ENCODE measurements at places on chromosomes 3 and 15.

- no peak for DNase-seq
Observed at GRCh38 chr15:88805031-88805780, 2.0 kb downstream of the ACAN start.

DNA sequence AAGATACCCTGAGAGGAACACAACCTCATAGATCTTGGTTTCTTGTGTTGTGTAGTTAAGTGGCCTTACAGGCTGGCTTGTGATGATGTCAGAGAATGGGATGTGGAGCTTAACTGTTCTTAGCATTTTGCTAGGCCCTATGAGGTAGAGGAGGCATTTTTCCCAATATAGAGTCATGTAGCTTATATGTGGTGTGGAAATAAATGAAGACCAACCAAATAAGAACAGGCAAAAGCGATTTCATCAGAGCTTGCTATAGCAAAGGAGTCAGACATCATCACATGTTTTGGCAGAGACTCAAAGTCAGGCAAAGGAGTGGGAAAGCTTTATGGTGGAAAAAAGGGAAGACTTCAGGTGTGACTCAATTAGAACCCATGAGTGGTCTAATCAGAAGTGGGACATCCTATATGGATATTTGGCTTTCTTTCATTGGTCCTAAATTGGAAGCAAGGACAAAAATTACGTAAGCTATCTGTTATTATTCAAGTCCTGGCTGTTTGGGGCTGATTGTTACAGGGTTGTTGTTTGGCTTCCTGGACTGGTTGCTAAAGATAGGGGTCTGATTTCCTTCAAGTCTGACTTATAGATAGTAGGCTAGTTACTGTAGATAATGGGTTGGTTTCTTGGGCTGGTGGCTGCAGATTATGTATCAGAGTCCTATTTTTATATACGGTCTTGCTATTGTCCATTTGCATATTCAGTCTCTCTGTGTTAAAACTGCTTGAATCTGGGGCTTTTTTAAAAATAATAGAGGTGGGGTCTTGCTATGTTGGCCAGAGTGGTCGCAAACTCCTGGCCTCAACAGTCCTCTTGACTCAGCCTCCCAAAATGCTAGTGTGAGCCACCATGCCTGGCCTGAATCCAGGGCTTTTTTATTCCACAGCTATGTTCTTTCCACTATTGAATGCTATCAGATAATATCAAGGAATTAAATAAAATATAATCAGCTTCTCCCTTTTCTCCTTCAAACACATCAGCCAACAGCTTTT lies 30.3 kb upstream of the SETD2 start:
- no peak for DNase-seq

GRCh38 chr15:82851981-82852511 lies 42.6 kb downstream of the WHAMM start:
- no peak for DNase-seq

GRCh38 chr15:62462268-62462667 lies 297.2 kb upstream of the C2CD4B start:
- no peak for DNase-seq

GRCh38 chr15:55389264-55389607 lies 18.9 kb downstream of the CCPG1 start:
- DNase-seq, result no peak

DNA sequence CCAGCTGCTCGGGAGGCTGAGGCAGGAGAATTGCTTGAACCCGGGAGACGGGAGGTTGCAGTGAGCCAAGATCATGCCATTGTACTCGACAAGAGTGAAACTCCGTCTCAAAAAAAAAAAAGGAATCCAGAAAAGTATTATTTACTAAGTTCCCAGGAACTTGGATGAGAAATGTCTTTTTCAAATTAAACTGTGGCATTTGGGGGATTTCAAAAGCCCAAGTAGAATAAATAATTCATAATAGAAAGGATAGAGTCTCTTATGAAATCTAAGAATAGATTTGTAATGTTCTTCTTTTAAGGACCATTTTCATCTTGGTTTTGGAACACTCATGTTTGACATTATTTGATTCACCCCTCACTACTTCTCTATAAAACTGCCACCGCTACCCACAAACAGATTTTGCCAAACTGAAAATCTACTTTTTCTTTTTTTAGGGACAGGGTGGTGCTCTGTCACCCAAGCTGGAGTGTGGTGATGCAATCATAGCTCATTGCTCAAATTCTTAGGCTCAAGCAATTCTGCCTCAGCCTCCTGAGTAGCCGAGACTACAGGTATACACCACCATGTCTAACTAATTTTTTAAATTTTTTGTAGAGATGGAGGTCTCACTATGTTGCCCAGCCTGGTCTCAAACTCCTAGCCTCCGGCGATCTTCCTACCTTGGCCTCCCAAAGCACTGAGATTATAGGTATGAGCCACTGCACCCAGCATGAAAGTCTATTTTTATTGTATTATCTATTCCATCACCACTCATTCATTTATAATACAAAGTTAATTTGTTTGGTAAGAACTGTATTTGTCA lies 99.3 kb downstream of the SENP2 start:
- DNase-seq, result no peak

DNA sequence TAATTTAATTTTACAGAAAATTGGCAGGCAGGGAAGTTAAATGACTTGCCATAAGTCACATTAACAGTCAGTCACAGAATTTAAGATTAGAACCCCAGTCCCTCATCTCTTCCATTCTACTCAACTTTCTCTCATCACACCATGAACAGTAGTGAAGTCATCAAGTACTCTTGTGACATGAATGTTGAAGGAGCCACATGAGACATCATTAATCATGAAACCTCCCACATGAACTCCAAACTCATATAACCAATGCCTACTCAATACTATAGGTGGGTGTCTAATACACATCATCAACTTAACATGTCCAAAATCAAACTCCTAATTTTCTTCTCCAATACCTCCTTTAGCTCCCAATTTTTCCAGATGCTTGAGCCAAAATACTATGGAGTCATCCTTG lies 19.5 kb downstream of the PHC3 start:
- DNase-seq, result no peak

DNA sequence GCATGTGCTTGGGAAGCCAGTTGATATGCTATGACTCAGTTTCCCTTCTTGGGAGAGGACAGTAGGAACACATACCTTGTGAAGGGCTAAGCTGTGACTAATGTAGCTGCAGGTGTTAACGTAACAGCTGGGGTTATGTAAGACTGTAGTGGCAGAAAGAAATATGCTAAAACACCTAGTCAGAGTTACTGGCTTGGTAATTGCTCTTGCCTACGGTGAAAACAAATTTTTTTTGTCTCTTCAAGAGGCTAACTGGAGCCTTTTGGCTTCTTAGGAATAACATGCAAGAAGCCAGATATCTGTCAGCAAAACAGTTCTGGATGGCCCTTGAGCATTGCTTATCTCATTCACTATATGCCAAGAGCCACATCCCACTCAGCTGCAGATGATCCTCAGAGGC lies 1.4 kb downstream of the MAPKBP1 start:
- no peak for DNase-seq

GRCh38 chr15:93298901-93299300 lies 209.9 kb upstream of the RGMA start:
- DNase-seq, result no peak

DNA sequence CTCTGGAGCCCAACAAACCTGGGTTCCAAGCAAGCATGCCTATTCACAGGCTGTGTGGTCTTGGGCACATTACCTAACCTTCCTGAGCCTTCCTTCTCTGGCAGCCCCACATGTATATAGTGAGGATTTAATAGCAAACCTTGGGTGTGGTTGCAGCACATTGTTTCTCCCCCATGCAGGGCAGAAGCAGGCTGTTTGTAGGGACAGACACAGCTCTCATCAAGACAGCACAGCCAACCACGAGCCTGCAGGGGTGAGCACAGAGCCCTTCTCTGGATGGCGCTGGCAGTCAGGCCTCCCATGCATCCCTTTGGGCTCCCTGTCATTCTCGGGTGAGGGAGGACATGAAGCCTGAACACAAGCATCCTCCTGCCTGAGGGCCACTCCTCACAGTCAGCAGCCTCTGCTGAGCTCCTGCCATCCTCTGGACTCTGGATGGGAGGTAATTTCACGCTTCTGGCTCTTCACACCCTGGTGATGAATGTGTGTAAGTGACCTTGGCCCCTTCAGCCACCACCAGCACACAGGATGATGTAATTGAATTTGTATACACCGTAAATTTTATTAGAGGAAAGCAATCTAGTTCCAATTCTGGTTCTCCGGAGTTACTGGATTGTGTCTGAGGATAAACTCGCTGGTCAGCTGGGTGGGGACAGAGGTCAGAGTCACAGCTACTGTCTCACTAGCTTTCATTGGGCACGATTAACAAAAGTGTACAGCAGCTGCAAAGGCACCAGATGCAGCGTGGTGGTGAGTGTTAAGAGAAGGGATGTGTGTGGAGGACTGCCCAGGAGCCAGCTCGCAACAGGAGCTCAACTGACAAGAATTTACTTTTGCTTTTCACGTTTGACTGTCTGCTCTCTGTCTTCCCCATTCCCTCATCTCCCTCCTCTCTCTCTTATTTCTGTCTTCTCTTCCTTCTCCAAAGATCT lies 118.1 kb downstream of the CLSTN2 start:
- DNase-seq, result no peak

DNA sequence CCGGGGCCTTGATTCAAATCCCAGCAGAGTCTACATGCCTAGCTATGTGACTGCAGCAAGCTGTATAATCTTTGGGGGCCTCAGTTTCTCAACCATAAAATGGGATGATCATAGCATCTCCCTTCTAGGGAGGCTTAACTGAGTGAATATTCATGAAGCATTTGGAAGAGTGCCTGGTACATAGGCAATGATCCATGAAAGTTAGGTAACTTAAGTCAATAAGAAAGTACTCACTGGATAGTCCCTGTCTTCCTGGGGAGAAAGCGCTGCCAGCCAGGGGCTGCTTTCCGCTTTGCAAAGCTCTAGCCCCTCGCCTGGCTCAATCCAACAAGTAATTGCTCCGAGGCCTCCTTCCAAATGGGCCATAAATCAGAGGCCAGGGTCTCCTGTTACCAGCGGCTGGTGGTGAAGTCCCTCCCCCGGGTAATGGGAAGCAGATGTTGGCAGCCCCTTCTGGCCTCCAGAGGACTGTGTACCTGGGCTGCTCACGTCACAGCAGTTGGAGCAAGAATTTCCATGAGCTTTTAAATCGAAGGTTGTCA lies 521.9 kb upstream of the PROK2 start:
- no peak for DNase-seq

DNA sequence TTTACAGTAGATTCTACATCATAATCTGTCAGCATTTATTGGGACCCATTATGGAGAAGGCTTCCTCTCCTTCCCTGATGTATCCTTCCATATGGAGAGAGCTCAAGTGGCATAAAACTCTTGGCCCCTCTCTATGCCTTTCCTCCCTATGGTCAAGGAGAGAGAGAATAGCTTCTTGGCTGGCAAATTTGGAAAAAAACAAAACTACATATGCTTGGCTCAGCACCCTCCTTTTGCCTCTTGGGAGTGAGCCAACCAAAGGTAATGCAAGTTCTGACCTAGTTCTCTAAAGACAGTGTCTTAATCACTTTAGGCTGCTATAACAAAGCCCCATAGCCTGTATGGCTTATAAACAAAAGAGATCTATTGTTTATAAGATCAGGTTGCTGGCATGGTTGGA lies 37.5 kb downstream of the C3orf70 start:
- no peak for DNase-seq

- no peak for DNase-seq
Observed at GRCh38 chr15:85789496-85789875, 5.2 kb downstream of the KLHL25 start.

DNA sequence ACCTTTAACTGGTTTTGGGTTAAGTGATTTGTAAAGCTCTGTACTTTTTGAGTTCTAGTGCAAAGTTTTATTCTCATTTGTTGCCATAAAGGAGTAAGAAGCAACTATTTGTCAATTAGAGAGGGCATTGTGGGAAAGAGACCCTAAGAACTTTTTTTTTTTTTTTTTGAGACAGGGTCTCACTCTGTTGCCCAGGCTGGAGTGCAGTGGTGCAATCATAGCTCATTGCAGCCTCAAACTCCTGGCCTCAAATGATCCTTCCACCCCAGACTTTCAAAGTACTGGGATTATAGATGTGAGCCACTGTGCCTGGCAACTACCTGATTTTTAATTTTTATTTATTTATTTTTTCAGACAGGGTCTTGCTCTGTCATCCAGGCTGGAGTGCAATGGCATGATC lies 4.9 kb downstream of the CHP1 start:
- no peak for DNase-seq

- DNase-seq, result no peak
Observed at GRCh38 chr3:82048711-82049110, 287.3 kb upstream of the GBE1 start.

DNA sequence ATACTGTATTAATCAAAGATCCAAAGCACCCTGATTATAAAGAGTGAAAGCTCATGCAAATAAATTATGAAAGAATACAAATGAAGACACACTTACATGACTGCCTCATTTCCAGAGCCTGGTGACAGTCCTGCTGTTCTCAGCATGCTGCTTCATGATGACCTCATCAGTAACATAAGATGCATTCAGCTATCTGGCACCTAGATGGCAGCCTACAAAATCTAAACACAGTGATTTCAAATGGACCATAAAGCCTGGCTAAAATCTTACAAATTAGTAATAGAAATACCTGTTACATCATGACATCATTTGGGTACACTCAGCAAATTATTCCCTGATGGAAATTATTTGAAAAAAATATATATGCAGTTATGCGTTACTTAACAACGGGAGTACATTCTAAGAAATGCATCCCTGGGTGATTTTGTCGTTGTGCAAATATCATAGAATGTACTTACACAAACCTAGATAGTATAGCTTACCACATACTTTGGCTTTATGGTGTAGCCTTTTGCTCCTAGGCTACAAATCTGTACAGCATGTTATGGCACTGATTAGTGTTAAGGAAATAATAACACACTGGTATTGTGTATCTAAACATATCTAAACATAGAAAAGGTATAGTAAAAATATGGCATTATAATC lies 207.2 kb downstream of the EPHA3 start:
- no peak for DNase-seq

DNA sequence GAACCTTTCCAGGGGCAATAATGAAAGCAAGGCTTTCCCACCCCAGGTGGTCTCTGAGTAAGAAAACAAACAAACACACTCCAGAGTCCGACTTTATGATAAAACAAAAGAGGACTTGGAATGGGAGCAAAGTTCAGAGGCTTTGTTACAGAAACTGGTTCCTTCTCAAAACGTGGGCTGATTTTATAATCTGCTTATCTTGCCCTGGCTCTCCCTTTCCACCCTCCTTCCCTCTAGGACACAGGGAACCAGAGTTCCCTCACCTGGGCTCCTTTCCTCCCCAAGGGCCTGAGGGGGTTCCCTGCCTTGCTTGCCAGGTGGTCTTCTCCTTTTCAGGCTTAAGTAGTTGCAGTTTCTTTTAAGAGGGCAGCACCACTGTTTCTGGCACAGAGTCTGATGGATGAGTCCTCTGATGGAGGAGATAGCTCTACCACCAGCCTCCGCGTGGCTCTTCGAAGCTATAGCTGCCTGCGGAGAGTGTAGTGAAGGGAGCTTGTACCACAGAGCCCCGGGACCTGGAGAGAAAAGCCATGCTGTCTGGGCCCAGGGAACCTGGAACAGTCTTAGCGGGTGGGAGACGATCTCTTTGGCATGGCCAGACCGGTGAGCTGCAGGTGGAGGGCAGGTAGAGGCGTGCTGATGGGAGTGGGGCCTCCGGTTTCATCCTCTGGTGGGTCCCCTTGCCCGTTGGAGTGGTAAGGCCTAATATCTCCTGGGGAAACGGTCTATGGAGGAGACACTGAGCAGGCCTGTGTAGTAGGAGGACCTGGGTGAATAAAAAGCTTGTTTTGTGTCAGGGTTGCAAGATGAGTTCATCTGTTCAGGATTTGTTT lies 68.7 kb downstream of the SMAD6 start:
- DNase-seq, result no peak

All from stimulated activated CD4-positive, alpha-beta T cell treated with anti-CD3 and anti-CD28 coated beads, Interleukin-1b, Interleukin-23, amount 100 ng/mL, for 24 hours (primary cell).